ENCODE measurements at places on chromosomes 7 and 10. TPM values are rescaled to one million over a fixed set of nuclear protein-coding genes. Genes with fewer than 3 reads are reported as not detected.

GRCh38 chr7:117068511-117069145 lies 115.3 kb downstream of the ST7 start:
- peak; percentile 33 for DNase-seq

DRGX gene
- 0.11 TPM for polyA plus RNA-seq

DNA sequence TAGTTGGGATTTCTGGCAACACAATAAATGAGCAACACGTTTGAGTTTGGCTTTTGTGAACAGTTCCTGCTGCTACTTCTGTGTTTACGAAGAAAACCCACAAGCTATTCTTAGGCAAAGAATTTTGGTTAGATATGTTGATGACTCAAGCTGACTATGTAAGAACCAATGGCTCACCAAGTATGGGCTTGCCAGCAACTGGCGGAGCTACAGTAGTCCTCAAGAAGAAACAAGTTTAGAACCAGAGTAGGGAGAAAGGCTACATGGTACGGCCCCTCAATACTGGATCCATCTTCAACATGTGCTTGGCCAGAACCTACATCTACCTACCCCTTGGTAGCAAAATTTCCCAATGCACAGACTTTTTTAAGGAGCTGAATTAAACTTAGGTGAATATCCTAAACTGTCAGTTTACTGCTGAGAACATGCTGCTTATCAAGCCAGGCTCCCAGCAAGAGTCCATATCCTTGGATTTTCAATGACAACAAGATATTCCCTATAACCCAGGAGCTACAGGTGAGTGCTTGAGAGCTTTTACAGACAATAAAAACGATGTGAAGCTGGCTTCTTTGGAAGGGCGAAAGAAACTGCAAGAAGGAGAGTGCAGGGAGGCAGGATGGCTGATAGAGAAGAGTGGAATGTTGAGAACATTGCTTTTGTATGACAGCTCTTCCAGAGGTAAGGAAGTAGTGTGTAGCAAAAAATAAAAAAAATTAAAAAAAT lies 74.3 kb upstream of the ASAH2 start:
- DNase-seq = no peak

DNA sequence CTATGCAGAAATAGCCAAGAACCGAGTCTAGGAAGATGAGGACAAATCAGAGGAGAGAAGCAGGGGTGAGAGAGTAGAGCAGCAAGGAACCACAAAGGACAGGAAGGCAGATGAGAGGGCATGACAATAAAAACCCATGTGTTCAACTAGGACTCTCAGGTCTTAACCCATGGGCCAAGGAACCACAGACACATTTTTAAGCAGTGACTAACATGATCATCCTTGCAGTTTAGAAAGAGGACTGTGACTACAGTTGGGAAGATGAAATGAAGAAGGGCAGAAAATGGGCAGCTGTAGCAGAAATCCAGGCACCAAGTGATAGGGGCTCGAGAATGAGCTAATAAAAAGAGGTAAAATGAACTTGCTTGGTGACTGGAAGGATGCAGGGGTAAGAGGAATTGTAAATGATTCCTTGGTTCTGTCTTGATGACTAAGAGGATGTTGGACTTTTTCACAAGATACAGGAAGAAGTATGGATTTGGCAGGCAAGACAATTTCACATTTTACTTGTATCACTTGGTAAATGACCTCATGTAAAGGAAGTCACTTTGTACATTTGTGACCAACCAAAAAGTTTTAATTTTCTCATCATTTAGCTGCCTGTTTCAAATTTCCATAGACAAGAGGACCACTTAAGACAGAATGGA lies 22.8 kb downstream of the SGMS1 start:
- DNase-seq = no peak

- peak; percentile 78 for DNase-seq
Observed at GRCh38 chr10:43671659-43672531, 23.2 kb upstream of the ZNF32 start.

H2BK1 gene
- polyA plus RNA-seq = not detected

CTAGE8 gene
- not detected for polyA plus RNA-seq

DNA sequence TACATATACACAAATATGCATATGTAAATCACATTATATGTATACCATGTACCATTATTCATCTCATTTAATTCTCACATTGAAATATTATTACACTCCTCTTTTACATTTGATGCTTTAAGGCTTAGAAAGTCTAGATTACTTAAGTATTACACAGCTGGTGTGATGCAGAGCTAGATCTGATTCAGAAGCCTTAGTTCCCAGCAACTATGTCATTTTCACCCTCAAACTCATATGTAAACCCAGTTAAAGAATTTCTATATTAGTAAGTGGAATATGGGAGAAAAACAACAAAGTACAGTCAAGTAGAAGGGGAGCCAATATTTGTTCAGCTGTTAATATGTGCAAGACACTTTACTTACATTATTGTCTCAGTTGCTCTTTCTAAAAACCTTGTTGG lies 74.3 kb upstream of the CSTF2T start:
- no peak for DNase-seq

ANKIB1 gene
- 24.6 TPM for polyA plus RNA-seq

DNA sequence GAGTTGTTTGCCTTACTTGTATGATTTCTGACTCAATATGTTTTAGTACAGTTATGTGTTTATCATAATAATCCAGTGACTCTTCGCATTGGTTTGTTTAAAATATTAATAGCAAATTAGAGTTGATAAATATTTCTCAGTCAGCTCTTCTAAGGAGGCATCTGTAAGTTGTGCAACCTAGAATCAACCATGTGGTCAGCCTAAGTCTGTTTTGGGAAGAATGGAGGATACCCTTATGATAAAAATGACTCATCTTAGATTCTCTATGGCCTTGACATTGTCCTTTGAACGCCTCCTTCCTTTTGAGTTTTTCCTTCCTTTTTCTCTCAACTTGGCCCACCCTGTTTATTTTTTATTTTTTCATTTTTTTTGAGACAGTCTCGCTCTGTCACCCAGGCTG lies 18.8 kb downstream of the DNAJC9 start:
- no peak for DNase-seq
